Foreskin keratinocyte (primary cell): ENCODE measurements at places on chromosomes 1 and 21.
A peak's percentile ranks its signal among the peaks of the same experiment; 100 is the strongest.

DNA sequence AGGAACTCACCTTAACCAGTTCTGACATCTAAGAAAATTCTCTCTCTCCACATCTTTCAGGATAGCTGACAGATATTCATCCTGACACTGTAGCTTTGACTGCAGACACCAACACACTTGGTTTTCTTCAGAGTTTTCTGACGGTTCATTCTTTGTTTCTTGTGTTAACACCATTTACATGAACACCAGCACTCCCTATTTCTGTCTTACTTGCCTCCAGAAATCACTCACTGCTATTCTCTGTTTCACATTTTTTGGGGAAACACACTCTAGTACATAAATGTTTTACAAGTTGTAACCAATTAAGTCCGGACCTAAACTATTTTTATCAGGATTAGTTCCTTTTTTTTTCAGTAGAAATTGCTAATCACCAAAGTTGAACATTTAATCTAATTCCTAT lies 15.4 kb downstream of the FLVCR1 start:
- DNase-seq, result no peak

DNA sequence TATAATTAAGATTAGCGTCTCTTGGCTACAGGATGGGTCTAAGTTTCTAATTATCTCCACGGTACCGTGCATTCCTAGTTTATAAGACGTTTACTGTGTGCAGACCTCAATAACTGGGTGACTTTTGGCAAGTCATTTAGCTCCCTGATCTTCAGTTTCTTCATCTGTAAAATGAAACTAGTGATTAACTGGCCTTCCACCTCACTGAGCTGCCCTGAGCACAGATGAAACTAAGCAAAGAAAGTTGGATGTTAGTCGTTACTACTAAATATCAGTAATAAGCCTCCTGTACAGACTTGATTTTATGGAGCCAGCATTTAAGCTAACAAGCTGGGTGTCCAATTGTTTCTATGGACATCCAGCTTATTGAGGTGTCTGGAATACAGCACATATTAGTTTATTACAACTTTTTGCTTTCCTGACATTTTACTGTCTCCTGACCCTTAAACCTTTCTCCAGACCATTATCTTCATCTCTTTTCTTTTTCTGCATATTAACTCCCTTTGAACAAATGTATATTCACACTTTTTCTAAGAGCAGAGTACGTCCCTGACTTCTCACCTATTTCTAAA lies 1.1 kb downstream of the CR2 start:
- no peak for DNase-seq

GRCh38 chr1:8357329-8358101 lies 39.6 kb downstream of the SLC45A1 start:
- no peak for DNase-seq

DNA sequence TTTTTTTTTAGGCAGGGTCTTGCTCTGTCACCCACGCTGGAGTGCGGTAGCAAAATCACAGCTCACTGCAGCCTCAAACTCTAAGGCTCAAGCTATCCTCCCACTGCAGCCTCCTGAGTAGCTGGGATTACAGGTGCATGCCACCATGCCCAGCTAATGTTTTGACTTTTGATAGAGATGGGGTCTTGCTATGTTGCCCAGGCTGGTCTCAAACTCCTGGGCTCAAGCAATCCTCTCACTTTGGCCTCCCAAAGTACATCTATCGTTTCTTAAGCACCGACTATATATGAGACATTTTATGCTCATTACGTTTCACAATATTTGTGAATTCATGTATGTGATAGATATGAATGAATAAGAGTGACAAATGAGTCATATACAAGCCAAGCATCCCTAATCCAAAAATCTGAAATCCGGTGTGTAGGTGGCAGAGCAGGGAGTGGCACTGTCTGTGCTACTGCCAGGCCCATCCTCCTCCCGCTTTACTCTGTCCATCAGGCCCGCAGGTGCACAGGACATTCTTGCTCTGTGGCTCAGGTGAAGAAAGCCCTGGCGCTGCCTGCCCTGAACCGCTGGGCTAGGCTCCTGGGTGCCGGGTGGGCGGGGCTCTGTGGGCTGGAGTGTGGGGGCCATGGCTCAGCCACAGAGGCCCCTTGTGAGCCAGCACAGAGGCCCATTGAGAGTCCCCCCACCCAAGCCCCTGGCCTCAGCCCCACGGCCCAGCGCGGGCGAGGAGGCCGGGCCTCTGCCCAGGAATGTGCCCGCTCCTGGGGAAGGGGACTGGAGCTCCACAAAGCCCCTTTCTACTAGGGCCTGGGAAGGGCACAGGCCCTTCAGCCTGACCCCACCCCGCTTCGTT lies 45.3 kb downstream of the HSPG2 start:
- DNase-seq, result no peak

GRCh38 chr1:164561007-164561406 lies 2.0 kb downstream of the PBX1 start:
- peak; percentile 68 for DNase-seq

DNA sequence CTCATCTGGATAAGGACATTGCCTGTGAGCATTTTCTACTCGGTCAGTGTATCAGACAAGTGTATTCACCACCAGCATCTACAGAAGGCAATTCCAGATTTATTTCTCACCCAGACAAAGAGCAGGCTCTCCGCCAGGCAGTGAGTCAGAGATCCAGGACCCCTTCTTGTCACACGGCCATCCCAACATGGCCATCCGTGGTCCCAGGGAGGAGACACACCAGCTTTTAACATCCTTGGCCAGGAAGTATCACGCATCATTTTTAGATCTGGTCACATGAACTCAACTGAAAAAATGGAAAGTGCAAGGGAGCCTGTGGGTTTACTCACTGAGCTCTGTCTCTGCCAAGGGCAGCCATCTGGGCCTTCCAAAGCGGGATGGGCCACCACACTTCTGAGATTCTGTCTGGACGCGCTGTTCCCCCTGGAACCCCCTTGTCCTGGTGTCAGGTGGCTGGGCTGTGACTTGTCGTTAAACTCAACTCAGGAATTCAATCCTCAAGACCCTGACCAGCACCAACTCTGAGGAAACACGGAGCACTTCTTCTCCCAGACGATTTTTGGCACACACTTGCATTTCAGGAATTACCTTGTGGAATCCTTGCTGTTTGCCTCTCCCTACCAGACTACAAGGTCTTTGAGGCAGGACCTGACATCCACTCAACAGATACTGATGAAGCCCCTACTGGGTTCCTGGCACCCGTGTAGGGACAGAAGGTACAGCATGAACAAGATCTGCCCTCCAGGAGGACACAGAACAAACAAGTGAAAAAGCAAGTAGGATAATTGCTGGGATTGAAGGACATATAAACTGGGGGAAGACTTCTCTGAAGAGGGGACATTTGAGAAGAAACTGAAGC lies 21.6 kb upstream of the CCSAP start:
- no peak for DNase-seq

DNA sequence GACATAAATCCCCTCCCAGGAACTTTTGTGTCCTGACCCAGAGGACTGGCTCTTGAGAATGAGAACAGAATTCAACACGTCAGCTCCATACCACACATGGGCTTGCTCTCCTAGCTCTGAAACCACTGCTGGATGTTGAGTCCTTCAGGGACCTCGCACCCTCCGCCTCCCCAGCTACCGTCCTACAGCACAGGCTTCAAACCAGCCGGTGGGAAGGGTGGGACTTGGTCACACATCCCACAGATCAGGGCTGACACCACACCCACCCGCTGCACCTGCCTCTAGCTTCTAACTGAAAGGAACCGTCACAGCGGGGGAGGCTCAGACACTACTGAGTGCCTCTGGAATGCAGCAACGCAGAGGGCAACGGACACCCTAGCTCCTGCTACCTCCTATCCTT lies 24.0 kb downstream of the MRAP start:
- no peak for DNase-seq

DNA sequence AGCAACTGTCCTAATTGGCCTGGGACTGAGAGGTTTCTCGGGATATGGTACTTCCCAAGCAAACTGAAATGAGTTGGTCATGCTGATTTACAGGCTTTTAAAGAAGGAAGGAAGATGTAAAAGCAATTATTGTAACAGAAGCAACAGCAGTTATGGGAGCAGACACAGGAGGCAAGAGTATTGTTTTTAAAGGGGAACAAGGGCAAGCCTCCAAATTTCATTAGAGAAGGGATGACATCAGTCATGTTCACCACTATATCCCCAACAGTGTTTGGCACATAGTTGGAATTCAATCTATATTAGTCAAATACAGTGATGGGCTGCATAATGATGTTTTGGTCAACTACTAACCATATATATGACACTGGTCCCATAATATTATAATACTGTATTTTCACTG lies 46.0 kb upstream of the JUN start:
- DNase-seq, result no peak

- DNase-seq, result no peak
Measured at GRCh38 chr1:33295023-33295422, 25.9 kb downstream of the A3GALT2 start.

DNA sequence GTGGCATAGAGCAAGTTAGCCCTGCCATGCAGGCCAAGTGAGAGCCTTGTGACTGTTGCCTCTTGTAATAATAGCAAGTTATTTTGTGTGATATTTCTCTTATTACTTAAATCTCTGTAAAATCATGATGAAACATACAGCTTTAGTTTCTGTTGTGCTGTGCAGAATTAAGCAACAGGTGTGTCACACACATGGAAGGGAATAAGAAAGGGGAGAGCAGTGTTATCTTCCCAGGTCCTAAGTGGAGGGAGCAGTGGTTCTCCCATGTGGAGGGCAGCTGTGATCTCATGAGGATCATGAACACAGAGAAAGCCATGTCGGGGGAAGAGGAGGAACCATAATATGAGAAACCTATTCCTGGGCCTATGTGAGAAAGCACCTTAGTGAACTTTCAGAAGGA lies 25.2 kb upstream of the SCYL3 start:
- no peak for DNase-seq

DNA sequence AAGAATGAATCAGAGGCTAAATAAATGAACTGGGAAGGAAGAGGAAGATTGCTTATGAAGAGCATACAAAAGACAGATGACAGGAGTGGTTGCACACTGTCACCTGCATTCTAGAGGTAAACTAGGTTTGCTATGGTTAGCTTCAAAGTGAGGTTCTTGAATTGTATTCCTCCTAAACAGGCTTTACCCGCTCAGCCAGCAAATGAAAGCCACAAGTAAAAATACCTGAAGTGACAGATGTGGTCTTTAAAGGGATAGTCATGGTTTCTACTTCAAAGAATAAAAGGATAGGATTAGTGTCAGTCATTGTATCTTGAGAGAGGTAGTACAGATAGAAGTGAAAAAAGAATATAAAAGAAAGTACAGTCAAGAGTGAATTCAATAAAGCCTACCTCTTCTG lies 32.4 kb upstream of the PRDX6 start:
- DNase-seq, result no peak

GRCh38 chr1:145729196-145729595 lies 9.9 kb downstream of the CD160 start:
- DNase-seq, result no peak
